Aorta (tissue), 5 donors: ENCODE measurements at places on chromosomes 2 and 18.

DNA sequence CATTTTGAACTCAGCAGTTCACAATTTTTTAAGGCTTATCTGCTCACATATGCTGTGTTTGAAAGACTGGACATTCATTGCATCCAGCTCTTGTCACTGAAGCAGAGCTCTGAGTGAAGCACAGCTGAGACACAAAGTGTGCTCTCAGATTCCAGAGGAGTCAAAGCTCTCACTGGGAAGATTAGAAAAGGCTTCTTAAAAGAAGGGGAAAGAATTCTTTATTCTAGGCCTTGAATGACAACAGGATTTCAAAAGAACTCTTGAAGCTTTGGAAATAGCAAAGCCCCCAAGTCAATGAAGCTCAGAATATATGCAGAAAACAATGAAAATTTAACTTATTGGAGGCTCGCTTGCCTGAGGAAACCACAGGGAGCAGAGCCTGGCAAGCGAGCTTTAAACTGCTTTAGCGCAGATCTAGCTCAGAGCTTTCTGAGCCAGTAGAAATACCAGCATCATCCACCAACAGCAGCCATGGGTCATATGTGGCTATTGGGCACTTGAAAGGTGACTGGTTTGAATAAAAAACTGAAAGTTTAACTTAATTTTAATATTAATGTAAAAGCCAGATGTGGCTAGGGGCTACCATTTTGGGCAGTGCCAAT lies 369.7 kb downstream of the OSR1 start:
- DNase-seq: no peak

DNA sequence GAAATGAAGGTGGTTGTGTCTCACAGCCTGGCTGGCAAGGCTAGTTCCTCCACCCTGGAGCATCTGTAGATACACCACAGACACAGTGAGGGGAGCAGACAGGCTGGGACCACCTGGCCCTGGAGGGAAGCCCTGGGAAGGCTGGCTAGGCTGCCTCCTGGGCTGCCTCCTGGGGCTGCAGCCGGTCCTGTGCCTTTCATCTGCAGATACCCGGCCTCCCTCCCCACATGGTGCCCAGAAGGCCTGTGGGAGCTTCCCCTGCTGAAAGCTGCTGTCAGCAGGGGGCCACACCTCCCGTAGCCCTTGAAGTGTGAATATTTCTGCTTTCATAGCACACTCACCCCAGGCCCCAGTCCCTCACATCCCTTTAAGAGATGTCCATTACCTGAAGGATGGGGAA lies 37.6 kb downstream of the SDC1 start:
- no peak for DNase-seq

DNA sequence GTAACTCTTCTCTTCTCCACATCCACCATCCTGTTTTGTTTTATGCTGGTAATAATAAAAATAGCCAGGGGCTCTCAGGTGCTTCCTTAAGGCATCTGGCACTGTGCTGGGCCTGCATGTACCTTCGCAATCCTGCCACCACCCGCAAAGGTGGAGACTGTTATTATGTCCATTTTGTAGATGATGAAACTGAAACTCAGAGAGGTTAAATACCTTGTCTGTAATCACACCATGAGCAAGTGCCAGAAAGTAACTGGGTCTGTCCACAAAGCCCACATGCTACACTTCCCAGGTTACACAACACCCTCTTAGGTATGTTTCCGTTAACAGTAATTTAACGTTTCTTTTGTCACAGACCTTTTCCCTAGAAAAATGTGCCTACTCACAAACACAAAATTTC lies 27.0 kb downstream of the NRP2 start:
- no peak for DNase-seq

DNA sequence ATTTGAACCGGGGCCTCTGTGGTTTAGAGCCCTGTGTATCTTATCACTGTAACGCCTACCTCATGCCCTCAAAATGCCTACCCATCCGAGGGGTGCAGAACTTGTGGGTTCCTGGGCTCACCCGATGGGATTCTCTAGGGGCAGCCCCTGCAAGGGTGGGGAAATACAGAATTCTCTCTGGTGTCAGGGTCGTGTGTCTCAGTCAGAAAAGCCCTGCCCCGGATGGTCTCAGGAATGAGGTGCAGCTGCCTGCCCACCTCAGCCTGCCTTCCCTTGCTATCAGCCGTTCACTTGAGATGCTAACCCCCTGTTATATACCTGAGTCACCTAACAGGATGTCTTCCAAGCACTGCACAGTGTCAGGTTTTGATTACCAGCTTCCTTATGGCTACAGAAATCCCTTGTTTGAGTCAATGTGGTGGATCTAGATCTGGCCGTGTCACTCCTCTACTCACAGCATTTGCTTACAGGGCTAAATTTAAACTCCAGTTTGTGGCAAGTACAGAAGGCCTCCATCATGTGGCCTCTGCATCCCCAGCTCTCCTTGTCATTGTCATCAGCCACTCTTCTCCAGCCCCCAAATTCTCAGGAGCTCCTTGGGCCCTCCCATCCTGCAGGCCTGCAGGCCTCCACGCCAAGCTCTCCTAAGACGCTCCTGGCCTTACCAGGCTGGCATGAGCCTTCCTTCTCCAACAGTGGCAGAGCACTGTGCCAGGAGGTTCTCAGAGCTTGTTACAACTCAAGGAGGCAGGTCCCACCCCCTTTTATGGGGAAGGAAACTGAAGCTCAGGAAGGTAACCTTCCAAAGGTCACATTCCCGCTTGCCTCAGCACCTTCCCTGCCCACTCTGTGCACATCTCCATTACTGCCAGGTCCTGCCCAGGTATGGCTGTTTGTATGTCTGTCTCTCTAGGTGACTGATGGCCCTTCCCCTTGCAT lies 14.3 kb upstream of the MAP3K2 start:
- DNase-seq: no peak

DNA sequence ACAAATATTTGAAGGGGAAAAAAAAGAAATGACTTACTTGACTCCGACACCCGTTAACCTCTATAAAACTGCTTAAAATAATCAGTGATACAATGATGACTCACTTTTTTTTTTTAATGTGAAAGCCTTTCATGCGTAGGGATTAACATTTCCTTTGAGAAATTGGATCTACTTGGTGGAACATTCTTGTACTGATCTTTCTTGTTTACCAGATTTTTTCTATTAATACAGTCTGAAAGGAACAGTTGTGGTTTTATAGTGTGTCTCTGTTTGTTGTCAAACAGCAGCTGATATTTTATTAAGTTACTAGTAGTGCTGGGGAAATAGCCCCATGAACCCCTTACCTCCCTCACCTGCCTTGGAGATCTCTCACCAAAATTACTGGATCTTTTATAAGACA lies 40.2 kb upstream of the NEB start:
- DNase-seq: no peak

DNA sequence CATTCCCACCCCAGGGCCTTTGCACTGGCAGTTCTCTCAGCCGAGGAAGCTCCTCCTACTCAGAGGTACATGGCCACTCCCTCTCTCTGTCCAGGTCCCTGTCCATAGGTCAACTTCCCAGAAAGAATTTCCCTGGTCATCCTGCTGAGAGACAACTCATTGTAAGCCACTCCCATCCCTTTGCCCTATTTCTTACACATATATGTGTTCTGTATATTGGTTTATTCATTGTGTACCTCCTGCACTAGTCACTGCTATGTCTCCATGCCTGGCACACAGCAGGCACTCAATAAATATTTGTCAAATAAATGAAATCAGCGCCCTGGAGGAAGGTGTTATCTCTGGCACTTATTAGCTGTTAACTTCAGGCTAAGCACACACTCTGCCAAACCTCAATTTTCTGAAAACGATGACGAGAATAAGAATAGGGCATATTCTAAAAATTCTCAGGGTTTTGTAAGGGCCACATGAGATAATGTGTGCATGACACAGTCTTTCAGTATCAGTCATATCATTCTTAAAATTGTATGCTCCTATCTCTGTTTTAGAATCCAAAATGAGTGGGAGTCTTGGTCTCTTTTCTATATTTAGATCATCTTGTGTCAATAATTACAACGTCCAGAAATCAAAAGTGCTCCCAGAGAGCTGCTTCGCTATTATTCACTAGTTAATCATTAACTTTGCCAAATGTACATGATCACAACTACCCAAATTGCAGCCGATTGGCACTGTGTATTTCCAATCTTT lies 198.0 kb downstream of the ALK start:
- no peak for DNase-seq

GRCh38 chr18:45850021-45850420 lies 24.5 kb downstream of the SIGLEC15 start:
- no peak for DNase-seq

- no peak for DNase-seq
These were observed 209.3 kb upstream of the SOX11 start for GRCh38 chr2:5482929-5483331.

DNA sequence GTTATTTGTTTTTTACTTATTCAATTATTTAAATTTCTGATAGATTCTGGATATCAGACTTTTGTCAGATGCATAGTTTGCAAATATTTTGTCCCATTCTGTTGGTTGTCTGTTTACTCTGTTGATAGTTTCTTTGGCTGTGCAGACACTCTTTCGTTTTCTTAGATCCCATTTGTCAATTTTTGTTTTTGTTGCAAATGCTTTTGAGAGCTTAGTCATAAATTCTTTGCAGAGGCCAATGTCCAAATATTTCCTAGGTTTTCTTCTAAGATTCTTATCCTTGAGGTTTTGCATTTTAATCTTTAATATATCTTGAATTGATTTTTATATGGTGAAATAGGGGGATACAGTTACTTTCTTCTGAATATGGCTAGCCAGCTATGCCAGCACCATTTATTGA lies 112.7 kb upstream of the SESTD1 start:
- no peak for DNase-seq

DNA sequence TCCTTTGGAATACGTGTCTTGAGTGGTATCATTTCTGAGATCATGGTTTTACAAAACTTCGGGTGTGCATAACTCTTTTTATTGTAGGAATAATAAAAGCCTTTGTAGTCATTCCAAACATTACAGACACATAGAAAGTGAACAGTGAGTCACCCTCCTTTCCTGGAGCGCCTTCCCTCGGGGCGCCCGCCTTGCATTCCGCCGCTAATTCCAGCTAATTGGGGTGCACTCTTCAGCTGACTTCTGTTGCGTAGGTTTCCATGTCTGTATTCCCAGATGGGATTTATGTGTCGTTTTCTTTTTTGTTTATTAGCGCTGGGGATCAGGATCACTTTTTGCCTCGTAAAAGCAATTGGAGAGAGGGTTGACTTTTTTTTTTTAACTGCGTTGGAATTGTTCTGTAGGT lies 18.7 kb downstream of the SH3BP4 start:
- no peak for DNase-seq

- peak; percentile 72 for DNase-seq
These were observed 8.0 kb downstream of the SNORC start for GRCh38 chr2:232877940-232878511.

- DNase-seq: no peak
These were observed 84.6 kb upstream of the CAB39 start for GRCh38 chr2:230627806-230628724.

- DNase-seq: no peak
These were observed 108.6 kb upstream of the RNF152 start for GRCh38 chr18:62001396-62001795.

DNA sequence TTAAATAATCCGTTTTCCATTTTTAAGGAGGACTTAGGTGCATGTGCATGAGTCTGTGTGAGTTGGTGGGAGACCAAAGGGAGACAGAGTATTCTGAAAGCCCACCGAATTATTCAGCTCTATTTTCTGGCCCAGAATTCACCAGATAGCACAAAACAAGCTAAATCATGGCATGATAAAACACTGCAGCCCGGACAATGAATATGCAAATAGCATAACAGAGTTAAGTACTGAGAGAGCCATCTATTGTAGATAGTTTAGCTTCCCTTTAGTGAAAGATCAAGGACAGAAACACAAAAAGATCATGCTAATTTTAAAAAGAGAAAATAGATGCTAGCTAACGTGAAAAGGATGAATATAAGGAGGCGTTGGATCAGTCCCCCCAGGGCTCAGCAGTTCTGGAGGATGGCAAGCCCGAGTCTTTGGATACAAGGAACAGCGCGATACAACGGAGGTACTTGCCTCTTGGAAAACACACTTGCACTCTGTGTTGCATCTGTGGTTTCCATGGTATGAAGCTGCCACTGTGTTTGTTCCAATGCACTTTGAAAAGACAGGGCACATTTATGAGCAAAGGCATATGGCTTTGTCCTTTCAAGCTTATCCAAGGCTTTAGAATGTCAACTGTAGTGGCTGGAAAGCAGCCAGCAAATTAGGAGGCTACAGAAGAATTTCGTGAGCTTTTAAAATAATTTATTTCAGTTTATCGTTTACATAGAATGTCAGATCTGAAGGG lies 119.9 kb downstream of the LYPD1 start:
- no peak for DNase-seq

GRCh38 chr18:12278741-12279682 lies 24.9 kb downstream of the CIDEA start:
- peak; percentile 96 for DNase-seq

GRCh38 chr2:67337903-67338302 lies 59.2 kb upstream of the ETAA1 start:
- DNase-seq: no peak

DNA sequence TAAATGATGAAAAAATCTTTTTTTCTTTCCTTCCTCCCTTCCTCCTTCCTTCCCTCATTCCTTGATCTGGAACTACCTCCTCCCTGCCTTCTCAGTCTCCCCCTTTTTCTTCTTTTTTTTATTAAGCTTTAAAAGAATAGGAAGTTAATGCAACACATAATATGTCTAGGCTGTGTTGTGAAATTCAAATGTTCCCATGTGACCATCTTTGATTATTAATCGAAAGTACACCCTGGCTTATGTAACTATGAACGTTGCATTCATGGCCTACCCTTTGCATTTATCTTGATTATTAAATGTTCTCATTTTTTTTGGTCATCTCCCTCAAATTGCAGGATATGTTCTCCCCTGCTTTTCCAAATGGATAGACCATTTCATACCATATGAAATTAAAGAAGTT lies 376.0 kb downstream of the DSEL start:
- no peak for DNase-seq

GRCh38 chr2:43034921-43035320 lies 191.5 kb downstream of the ZFP36L2 start:
- peak; percentile 50 for DNase-seq

- no peak for DNase-seq
These were observed 62.8 kb downstream of the LDLRAD4 start for GRCh38 chr18:13281406-13281805.

GRCh38 chr18:34131006-34131405 lies 93.7 kb downstream of the NOL4 start:
- DNase-seq: no peak

GRCh38 chr2:101952551-101952950 lies 39.2 kb upstream of the IL1R2 start:
- DNase-seq: no peak
